Activated B cell treated with CpG ODN at 0.5 μM for 24 hours (primary cell): ENCODE measurements at places on chromosomes 12 and 14. TPM values are rescaled to one million over a fixed set of nuclear protein-coding genes. Genes with fewer than 3 reads are reported as not detected.

Gene ISCU
- total RNA-seq = 114 and 117 TPM in 2 replicates

DNA sequence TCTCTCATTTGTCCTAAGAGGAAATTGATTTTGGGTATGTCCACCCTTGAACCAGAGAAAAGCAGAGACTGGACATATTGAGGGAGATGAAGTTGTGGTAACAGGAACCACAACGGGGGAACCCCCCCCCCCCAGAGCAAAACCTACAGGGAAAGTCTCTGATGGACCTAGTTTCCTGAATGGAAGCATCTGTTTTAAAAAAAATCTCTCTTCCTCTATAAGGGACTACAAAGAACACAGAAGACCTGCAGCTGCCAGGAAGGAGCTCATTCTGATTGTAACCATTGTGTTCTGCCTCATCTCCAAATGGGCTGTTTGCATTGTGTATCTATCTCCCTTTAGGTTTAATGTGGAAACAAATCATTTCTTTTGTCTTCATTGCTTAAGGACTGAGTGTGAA lies 13.4 kb downstream of the C1S start:
- no peaks in the 10 kb centered on the region for H3K4me1 ChIP-seq
- no peak overlapping the region for H3K27ac ChIP-seq
- no peak for DNase-seq
- peaks cover 12% of the 10 kb centered on the region for H3K27me3 ChIP-seq

DNA sequence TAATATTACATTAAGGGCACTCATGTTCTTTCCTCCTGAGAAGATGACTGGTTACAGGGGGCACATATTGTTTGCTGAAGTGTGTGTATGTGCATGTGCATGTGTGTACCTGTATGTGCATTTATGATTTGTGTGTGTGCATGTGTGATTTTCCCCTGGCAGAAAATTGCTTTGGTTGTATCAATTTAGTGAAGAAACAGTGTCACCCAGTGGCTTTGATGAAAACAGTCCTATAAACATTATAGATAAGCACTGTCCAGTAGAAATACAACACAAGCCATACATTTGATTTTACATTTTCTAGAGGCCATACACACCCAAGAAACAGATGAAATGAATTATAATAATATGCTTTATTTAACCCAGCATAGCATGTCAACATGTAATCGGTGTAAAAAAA lies 8.6 kb downstream of the PDE3A start:
- no peak overlapping the region for H3K27ac ChIP-seq
- no peaks in the 10 kb centered on the region for H3K36me3 ChIP-seq
- peaks cover 3% of the 10 kb centered on the region for H3K27me3 ChIP-seq

DNA sequence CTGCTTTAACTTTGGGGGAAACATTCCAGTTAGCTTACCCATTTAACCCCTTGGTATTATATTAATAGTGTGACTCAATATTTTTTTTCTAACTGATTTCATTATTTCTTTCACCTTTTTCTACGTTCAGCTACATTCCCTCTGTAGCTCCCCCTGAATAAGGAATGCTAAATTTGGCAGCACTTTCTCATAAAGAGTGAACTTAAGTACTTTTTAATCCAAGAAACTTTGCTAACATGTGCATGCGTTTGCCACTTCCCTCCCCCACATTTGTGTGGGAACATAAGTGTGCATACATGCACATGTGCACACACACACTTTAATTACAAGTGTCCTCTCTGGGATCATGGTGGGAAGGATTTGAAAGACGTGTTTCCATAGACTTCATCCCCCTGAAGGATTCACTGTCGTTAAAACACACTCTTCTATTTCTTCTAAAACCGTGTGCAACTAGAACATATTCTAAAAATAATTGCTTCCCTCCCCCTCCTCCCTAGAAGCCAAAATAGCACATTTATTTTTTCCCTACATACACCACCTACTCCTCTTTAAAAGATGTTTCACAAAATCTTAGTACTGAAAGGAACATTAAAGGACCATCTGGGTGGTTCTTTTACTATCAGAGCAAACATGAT lies 142.6 kb downstream of the PPM1H start:
- DNase-seq = no peak
- H3K4me1 ChIP-seq = no peaks in the 10 kb centered on the region
- H3K27ac ChIP-seq = no peak overlapping the region
- H3K36me3 ChIP-seq = no peaks in the 10 kb centered on the region

Gene PPM1A
- total RNA-seq = 40.1 and 47.5 TPM in 2 replicates

DNA sequence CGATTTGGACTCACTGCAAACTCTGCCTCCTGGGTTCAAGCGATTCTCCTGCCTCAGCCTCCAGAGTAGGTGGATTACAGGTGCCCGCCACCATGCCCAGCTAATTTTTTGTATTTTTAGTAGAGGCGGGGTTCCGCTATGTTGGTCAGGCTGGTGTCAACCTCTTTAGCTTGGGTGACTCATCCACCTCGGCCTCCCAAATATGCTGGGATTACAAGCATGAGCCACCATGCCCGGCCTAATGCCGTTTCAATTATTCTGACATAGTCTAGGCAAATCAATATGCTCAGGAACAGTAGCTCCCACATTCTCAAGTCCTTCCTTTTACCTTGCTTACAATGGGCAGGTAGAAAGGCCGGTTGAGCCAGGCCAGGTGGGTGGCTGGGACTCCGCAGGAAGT lies 82.0 kb upstream of the EEA1 start:
- H3K4me3 ChIP-seq = no peak overlapping the region
- peaks cover 7% of the 10 kb centered on the region for H3K4me1 ChIP-seq
- H3K27me3 ChIP-seq = no peaks in the 10 kb centered on the region
- DNase-seq = no peak
- H3K36me3 ChIP-seq = peaks cover 5% of the 10 kb centered on the region

GRCh38 chr12:65944637-65945036 lies 120.4 kb downstream of the HMGA2 start:
- H3K4me1 ChIP-seq = no peaks in the 10 kb centered on the region
- H3K4me3 ChIP-seq = no peak overlapping the region
- H3K27me3 ChIP-seq = peaks cover 10% of the 10 kb centered on the region
- no peak overlapping the region for H3K27ac ChIP-seq
- no peak for DNase-seq

Gene MSI1
- total RNA-seq = not detected in 2 replicates

GRCh38 chr12:132500142-132500855 lies 10.3 kb downstream of the FBRSL1 start:
- H3K4me1 ChIP-seq = peaks cover 63% of the 10 kb centered on the region
- H3K27ac ChIP-seq = no peak overlapping the region
- H3K27me3 ChIP-seq = no peaks in the 10 kb centered on the region
- H3K4me3 ChIP-seq = no peak overlapping the region
- peaks cover 4% of the 10 kb centered on the region for H3K36me3 ChIP-seq

DNA sequence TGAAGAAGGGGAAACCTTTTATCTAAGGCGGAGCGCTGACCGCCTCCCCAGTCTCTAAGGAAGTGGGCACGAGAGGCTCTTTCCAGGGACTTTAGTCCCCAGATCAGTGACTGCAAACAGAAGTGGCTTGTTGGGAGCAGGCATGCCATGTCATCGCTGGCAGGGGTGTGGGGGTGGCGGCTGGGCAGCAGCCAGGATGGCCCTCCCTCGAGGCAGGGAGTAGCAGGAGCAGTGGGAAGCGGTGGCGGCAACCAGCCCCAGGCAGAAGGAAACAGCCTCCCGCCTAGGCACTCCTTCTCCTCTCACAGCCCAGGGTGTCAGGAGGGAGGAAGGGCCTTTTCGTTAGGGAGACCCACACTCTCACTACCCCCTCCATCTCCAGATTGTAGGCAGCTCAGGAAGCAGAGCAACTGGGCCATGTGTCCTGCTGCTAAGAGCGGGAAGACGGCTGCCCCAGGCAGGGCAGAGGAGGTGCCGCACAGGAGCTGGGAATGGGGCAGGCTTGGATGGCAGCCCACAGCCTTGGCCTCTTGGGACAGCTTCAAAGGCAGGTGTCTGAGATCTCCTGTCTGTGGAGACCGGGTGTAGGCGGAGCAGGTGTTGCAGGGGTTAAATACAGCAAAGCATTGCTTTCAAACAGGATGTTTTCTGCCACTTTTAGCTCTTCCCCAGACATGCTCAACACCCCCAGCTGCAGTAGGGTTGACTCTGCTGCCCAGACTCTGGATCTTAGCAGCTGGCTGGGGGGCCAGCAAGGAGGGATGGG lies 21.8 kb downstream of the VDR start:
- peaks cover 9% of the 10 kb centered on the region for H3K27me3 ChIP-seq
- peaks cover 22% of the 10 kb centered on the region for H3K4me1 ChIP-seq
- no peaks in the 10 kb centered on the region for H3K36me3 ChIP-seq
- no peak for DNase-seq

DNA sequence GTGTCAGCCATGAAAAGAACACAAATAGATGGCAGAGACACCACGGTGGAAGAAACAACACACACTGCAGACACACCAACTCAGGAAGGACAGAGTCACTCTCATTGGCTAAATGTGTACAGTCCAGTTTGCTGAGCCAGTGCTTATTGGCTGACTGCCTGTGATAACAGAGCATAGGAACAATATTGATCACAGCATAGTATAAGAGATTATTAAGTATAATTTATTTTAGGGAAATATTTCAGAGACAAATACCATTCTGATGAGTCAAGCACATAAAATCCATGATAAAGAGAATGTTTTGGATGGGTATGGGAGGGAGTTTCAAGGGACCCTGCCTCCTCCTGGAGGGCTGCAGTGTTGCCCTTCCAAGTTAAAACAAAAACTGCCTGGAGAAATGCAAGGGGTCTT lies 50.9 kb downstream of the BTG1 start:
- peaks cover 20% of the 10 kb centered on the region for H3K4me1 ChIP-seq
- DNase-seq = no peak
- H3K27me3 ChIP-seq = no peaks in the 10 kb centered on the region
- no peak overlapping the region for H3K4me3 ChIP-seq
- no peak overlapping the region for H3K27ac ChIP-seq

GRCh38 chr12:62914443-62915203 lies 20.3 kb downstream of the PPM1H start:
- no peaks in the 10 kb centered on the region for H3K4me1 ChIP-seq
- H3K4me3 ChIP-seq = no peak overlapping the region
- no peak for DNase-seq
- peaks cover 3% of the 10 kb centered on the region for H3K27me3 ChIP-seq
- no peaks in the 10 kb centered on the region for H3K36me3 ChIP-seq
- no peak overlapping the region for H3K27ac ChIP-seq

DNA sequence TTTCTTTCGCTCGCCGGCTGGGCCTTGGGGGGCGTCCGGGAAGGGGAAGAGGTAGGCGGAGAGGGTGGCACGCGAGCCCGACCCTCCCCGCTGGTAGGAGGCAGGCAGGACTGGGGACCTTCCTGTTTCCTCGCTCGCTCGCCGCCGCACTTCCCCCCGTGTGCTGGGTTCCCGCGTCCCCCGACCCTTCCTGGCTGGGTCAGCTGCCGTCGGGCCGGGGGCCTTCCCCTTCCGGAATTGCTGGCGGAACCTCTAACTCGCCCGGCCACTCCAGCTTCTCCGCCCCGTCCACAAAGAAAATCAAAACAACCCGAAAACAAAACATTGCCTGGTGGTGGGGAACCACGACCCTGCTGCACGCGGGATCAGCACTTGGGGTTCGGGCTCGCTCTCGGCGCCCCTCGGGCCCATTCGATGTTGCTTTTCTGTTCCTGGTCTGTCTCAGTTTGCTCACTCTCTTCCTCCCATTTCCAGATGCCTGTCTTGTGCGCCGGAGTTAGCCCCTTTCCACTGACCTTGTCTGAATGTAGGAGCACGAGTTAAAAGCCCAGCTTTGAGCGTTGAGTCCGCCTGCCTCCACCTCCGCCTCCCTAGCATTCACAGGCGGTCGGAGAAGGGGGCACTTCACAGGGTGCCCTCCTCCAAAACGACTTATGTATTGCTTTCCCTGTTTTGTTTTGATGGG lies 581 bp downstream of the PAPOLA start:
- H3K4me3 ChIP-seq = peak overlapping the region; percentile 99
- H3K27ac ChIP-seq = peak overlapping the region; percentile 97
- H3K4me1 ChIP-seq = peaks cover 59% of the 10 kb centered on the region
- H3K27me3 ChIP-seq = no peaks in the 10 kb centered on the region
- no peak for DNase-seq
- H3K36me3 ChIP-seq = peaks cover 46% of the 10 kb centered on the region

GRCh38 chr14:65344011-65344410 lies 68.5 kb upstream of the FUT8 start:
- H3K4me3 ChIP-seq = no peak overlapping the region
- H3K36me3 ChIP-seq = no peaks in the 10 kb centered on the region
- no peaks in the 10 kb centered on the region for H3K27me3 ChIP-seq
- no peak for DNase-seq

DNA sequence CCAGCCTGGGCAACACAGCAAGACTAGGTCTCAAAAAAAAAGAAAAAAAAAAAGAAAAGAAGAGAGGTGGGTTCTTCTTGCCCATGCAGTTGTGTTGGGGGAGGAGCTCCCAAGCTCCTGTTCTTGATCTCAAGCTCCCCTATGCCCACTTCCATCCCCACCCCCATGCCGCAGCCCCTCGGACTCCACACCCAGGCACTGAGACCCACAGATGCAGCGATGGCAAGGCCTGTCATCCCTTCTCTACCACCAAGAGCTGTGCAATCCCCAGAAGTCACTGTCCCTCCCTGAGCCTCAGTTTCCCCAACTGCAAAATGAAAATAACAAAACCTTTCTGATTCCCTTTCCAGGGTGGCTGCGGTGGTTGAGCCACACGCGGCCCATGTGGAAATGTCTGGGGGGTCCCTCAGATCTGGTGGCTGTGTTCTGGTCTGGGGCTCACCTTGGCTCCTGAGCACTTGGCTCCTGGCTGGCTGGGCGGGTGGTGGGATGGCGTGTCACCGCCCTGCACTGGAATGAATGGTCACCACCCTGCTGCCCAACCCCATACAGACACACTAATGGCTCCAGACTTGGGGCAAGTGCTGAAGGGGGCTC lies 22.6 kb upstream of the KIF26A start:
- peaks cover 7% of the 10 kb centered on the region for H3K4me1 ChIP-seq
- H3K36me3 ChIP-seq = no peaks in the 10 kb centered on the region
- no peak overlapping the region for H3K27ac ChIP-seq
- H3K27me3 ChIP-seq = peaks cover 32% of the 10 kb centered on the region
- H3K4me3 ChIP-seq = peak overlapping the region; percentile 19

Gene FGF6
- not detected in 2 replicates for total RNA-seq

- H3K27me3 ChIP-seq = no peaks in the 10 kb centered on the region
- H3K4me1 ChIP-seq = peaks cover 19% of the 10 kb centered on the region
- no peak overlapping the region for H3K4me3 ChIP-seq
- no peak overlapping the region for H3K27ac ChIP-seq
Measured at GRCh38 chr12:108519558-108519957, 4.5 kb downstream of the FICD start.

- H3K27ac ChIP-seq = no peak overlapping the region
- no peak overlapping the region for H3K4me3 ChIP-seq
- H3K27me3 ChIP-seq = no peaks in the 10 kb centered on the region
- H3K4me1 ChIP-seq = no peaks in the 10 kb centered on the region
Measured at GRCh38 chr14:79544698-79545070, 666.6 kb downstream of the DIO2 start.

Gene CAND1
- total RNA-seq = 123 and 125 TPM in 2 replicates

GRCh38 chr12:4771172-4771959 lies 51.2 kb downstream of the GALNT8 start:
- DNase-seq = no peak
- H3K36me3 ChIP-seq = no peaks in the 10 kb centered on the region
- peaks cover 19% of the 10 kb centered on the region for H3K27me3 ChIP-seq
- no peak overlapping the region for H3K27ac ChIP-seq
- no peaks in the 10 kb centered on the region for H3K4me1 ChIP-seq

Gene PPM1H
- total RNA-seq = not detected in 2 replicates

- no peak overlapping the region for H3K27ac ChIP-seq
- H3K36me3 ChIP-seq = no peaks in the 10 kb centered on the region
- no peaks in the 10 kb centered on the region for H3K4me1 ChIP-seq
- peaks cover 23% of the 10 kb centered on the region for H3K27me3 ChIP-seq
- H3K4me3 ChIP-seq = no peak overlapping the region
Measured at GRCh38 chr14:52080808-52081755, 12.2 kb upstream of the NID2 start.
